ENCODE measurements at places on chromosomes 2 and 18.

- DNase-seq = no peak
- H3K27me3 ChIP-seq = no peaks in the 10 kb centered on the region
- H3K4me1 ChIP-seq = no peaks in the 10 kb centered on the region
- no peaks in the 10 kb centered on the region for H3K36me3 ChIP-seq
- H3K27ac ChIP-seq = no peak overlapping the region
- H3K4me3 ChIP-seq = no peak overlapping the region
Measured at GRCh38 chr2:149080971-149081370, 42.5 kb downstream of the LYPD6B start.

GRCh38 chr2:184449760-184450159 is 148.6 kb upstream of the ZNF804A start:
- no peaks in the 10 kb centered on the region for H3K4me1 ChIP-seq
- DNase-seq = no peak
- no peaks in the 10 kb centered on the region for H3K27me3 ChIP-seq

- H3K4me3 ChIP-seq = no peak overlapping the region
- H3K27me3 ChIP-seq = peaks cover 9% of the 10 kb centered on the region
- H3K4me1 ChIP-seq = no peaks in the 10 kb centered on the region
- no peaks in the 10 kb centered on the region for H3K36me3 ChIP-seq
- DNase-seq = no peak
- no peak overlapping the region for H3K27ac ChIP-seq
Measured at GRCh38 chr2:42523341-42523740, 29.6 kb upstream of the KCNG3 start.

- H3K36me3 ChIP-seq = no peaks in the 10 kb centered on the region
- no peak for DNase-seq
- no peaks in the 10 kb centered on the region for H3K27me3 ChIP-seq
- no peak overlapping the region for H3K4me3 ChIP-seq
- no peak overlapping the region for H3K27ac ChIP-seq
Measured at GRCh38 chr2:226694586-226695284, 104.9 kb downstream of the IRS1 start.

GRCh38 chr2:98936353-98937351 is 627 bp upstream of the CRACDL start:
- no peaks in the 10 kb centered on the region for H3K36me3 ChIP-seq
- peaks cover 6% of the 10 kb centered on the region for H3K4me1 ChIP-seq

GRCh38 chr18:58865033-58865590 is 435 bp downstream of the ZNF532 start:
- no peaks in the 10 kb centered on the region for H3K36me3 ChIP-seq
- no peak overlapping the region for H3K4me3 ChIP-seq
- no peaks in the 10 kb centered on the region for H3K27me3 ChIP-seq
- H3K4me1 ChIP-seq = no peaks in the 10 kb centered on the region
- H3K27ac ChIP-seq = no peak overlapping the region

GRCh38 chr18:28559511-28559910 is 382.6 kb upstream of the CDH2 start:
- no peaks in the 10 kb centered on the region for H3K27me3 ChIP-seq
- no peak for DNase-seq
- H3K27ac ChIP-seq = no peak overlapping the region
- H3K4me3 ChIP-seq = no peak overlapping the region

DNA sequence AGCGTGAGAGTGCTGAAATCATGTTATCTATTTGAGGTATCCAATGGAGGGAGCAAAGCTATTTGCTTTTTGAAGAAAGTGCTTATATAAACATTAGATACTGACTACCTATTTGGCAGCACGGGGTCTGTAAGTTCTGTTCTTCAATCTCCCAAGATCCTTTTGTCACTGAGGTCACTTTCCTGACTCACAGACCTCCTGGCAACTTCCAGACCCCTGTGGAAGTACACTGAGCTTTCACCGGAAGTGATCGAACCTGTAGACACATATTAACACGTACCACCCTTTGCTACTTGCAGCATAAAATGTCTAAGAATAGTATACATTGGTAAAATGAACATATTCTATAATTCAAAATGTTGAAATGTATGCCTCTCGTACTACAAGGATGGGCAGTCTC is 452.6 kb upstream of the ST6GAL2 start:
- no peak overlapping the region for H3K27ac ChIP-seq
- no peak overlapping the region for H3K4me3 ChIP-seq
- H3K4me1 ChIP-seq = no peaks in the 10 kb centered on the region

- no peaks in the 10 kb centered on the region for H3K36me3 ChIP-seq
- H3K27ac ChIP-seq = no peak overlapping the region
- no peaks in the 10 kb centered on the region for H3K27me3 ChIP-seq
Measured at GRCh38 chr2:200477667-200478131, 32.2 kb downstream of the KCTD18 start.

GRCh38 chr2:54419855-54420523 is 36.1 kb upstream of the SPTBN1 start:
- H3K4me3 ChIP-seq = no peak overlapping the region
- no peaks in the 10 kb centered on the region for H3K27me3 ChIP-seq
- no peak for DNase-seq

- no peak overlapping the region for H3K4me3 ChIP-seq
- H3K27ac ChIP-seq = no peak overlapping the region
- H3K27me3 ChIP-seq = peaks cover 14% of the 10 kb centered on the region
- DNase-seq = no peak
- H3K36me3 ChIP-seq = no peaks in the 10 kb centered on the region
Measured at GRCh38 chr2:238954841-238955591, 107.1 kb downstream of the TWIST2 start.

DNA sequence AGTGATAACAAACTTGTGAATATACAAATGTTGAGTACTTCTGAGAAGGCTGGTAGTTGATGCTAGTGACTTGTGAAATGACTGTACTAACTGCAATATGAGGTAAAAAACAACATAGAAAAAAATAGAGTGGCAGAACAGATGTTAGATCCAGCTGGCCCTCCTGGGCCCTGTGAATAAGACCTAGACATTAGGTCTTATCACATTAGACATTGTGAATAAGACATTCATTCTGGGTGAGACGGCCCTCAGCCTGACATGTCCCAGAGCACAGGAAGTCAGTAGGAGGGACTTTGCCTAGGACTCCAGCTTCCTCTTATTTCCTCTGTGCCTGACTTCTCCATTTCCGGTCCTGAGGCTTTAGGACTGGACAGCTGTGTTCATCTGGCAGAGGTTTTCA is 22.9 kb downstream of the DOK1 start:
- no peak overlapping the region for H3K27ac ChIP-seq
- H3K4me3 ChIP-seq = no peak overlapping the region
- no peaks in the 10 kb centered on the region for H3K4me1 ChIP-seq

GRCh38 chr2:44349506-44349905 is 11.8 kb downstream of the PREPL start:
- H3K27me3 ChIP-seq = no peaks in the 10 kb centered on the region
- no peak overlapping the region for H3K27ac ChIP-seq
- no peak overlapping the region for H3K4me3 ChIP-seq
- H3K36me3 ChIP-seq = peaks cover 11% of the 10 kb centered on the region
- no peaks in the 10 kb centered on the region for H3K4me1 ChIP-seq

- no peaks in the 10 kb centered on the region for H3K4me1 ChIP-seq
- no peaks in the 10 kb centered on the region for H3K27me3 ChIP-seq
- DNase-seq = no peak
- no peak overlapping the region for H3K27ac ChIP-seq
Measured at GRCh38 chr2:160379399-160379798, 114.2 kb downstream of the RBMS1 start.

GRCh38 chr18:59049721-59050660 is 89.7 kb upstream of the SEC11C start:
- DNase-seq = no peak
- H3K27me3 ChIP-seq = peaks cover 5% of the 10 kb centered on the region
- H3K27ac ChIP-seq = no peak overlapping the region
- H3K4me1 ChIP-seq = no peaks in the 10 kb centered on the region

- no peaks in the 10 kb centered on the region for H3K4me1 ChIP-seq
- DNase-seq = no peak
Measured at GRCh38 chr2:25009954-25010353, 31.9 kb upstream of the EFR3B start.

DNA sequence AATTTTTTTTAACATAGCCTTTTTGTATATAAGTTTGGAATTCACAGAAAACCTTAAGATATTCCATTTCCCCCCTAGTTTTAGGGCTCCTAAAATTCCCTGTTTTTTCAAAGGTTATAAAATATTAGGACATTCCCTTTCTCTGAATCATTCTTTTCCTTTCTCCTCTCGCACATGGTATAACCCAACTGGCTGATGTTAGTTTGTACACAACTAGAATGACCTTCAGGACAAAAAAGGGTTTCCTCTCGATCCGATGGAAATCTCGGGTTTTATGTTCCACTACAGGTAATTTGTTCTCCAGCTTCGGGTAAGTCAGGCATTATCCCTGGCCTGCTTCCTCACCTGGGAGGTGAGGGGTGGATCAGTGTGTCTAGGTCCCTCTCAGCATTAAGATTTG is 215.1 kb downstream of the LDLRAD4 start:
- H3K4me1 ChIP-seq = no peaks in the 10 kb centered on the region
- H3K27me3 ChIP-seq = peaks cover 20% of the 10 kb centered on the region
- no peak overlapping the region for H3K4me3 ChIP-seq

DNA sequence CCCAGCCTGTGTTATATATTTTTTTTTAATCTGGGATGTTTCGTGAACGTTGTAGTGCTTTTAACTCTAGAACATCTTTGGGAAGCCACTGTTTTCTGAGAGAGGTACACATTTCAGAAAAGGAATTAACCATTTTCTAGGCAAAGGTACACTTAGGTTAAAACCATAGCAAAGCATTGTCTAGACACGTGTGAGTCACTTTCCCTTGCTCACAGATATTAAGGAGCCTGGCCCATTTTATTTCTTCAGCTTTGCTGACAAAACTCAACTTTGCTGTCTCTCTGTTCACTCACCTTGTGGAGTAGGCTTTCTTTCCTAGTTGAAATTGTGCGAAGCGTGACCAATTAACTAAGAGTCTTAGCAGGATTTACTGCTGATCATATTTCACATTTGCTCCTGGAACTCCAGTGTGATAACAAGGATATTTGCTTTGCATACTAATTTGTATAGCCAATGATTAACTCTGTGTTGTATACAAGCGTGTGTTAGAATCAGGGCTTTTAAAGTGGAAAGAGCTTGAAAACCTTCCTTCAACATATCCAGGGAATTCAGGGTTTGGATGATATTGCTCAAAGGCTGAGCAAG is 215.0 kb upstream of the AGAP1 start:
- H3K27me3 ChIP-seq = no peaks in the 10 kb centered on the region
- no peaks in the 10 kb centered on the region for H3K4me1 ChIP-seq
- no peak overlapping the region for H3K4me3 ChIP-seq
- DNase-seq = no peak
- no peak overlapping the region for H3K27ac ChIP-seq
- no peaks in the 10 kb centered on the region for H3K36me3 ChIP-seq

- no peak for DNase-seq
- no peaks in the 10 kb centered on the region for H3K36me3 ChIP-seq
Measured at GRCh38 chr2:99140056-99140859, 1.2 kb upstream of the C2orf15 start.

- peaks cover 23% of the 10 kb centered on the region for H3K4me1 ChIP-seq
- no peak overlapping the region for H3K4me3 ChIP-seq
- no peak for DNase-seq
- H3K27ac ChIP-seq = no peak overlapping the region
- no peaks in the 10 kb centered on the region for H3K36me3 ChIP-seq
Measured at GRCh38 chr2:216860426-216861137, 718 bp upstream of the TNP1 start.
